ENCODE measurements at places on chromosomes 5 and 9.
A peak's percentile ranks its signal among the peaks of the same experiment; 100 is the strongest.

- DNase-seq: no peak
Measured at GRCh38 chr9:9054354-9054992, 1254.9 kb upstream of the DMAC1 start.

DNA sequence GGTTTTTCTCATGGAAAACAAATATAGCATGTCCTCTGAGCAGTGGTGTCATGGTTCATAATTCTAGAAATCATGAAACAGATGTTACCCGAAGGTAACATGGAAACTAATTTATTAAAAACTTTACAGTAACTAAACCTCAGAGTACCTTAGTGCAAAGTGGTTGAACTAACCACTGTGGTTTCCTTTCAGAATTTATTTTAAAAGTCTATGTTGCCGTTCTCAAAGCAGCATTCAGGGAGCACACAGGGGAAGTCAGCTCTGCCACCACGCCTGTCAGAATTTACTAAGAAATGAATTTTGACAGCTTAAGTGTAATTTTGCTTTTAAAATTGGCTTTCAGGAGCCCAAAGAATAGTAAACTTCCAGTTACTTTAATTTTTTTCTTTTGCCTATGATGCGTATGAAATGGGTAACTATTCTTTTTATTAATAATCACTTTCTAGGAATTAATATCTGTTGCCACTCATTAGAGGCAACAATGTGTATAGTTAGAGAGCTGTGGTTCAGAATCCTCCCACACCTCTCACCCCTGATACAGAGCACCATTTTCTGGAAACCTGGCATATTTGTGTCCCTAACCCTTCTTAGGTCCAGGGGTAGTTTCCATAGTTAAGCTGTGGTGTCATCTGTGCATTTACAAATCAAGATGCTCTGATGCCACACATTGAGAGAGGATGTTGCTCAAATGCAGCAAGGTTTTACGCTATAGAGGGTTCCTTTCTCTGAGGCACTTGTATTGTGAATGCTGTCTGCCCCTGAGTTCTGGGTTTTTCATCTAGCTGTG is 202.6 kb downstream of the ZSWIM6 start:
- DNase-seq: no peak

- peak; percentile 61 for DNase-seq
Measured at GRCh38 chr9:109640580-109641371, 139.2 kb upstream of the PALM2AKAP2 start.

DNA sequence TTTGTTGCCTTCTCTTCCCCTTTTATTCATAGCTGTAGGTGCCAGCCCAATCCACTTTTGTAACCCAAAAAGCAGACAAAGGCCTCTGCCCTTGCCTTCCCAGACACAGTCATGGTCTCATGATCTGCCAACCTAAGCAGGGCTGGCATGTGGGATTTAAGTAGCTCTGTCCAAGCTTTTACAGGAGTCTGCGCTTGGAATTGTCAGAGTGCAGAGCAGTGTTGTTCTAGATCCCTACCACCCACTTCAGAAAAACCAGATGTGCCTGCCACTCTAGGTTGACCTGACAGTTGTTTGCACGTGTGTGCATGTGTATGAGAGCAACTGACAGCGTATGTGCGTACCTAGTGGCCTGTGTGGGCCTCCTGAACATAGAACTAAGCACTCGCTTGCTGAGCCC is 87.8 kb upstream of the SPRY4 start:
- no peak for DNase-seq

- no peak for DNase-seq
Measured at GRCh38 chr9:98678244-98678842, 30.4 kb downstream of the GABBR2 start.

- DNase-seq: no peak
Measured at GRCh38 chr5:178576591-178577351, 13.4 kb downstream of the COL23A1 start.

DNA sequence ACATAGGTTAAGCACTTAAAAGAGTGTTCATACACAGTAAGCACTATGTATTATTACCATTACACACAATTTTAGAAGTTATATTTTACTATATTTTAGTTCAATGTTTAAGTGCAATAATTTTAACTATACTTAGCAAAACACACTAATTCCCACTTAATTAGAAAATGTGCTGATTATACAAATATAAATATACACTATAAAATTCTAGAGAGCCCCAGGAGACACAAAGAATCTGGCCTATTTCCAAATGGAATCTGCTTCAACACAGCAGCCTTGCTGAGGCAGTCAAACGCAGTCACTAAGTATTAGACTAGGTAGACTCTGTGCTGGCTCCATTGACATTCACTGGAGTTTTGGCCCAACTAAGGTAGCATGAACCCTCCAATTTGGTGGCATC is 160.9 kb downstream of the CETN3 start:
- DNase-seq: no peak

GRCh38 chr5:98656125-98656795 is 117.2 kb upstream of the RGMB start:
- DNase-seq: no peak

DNA sequence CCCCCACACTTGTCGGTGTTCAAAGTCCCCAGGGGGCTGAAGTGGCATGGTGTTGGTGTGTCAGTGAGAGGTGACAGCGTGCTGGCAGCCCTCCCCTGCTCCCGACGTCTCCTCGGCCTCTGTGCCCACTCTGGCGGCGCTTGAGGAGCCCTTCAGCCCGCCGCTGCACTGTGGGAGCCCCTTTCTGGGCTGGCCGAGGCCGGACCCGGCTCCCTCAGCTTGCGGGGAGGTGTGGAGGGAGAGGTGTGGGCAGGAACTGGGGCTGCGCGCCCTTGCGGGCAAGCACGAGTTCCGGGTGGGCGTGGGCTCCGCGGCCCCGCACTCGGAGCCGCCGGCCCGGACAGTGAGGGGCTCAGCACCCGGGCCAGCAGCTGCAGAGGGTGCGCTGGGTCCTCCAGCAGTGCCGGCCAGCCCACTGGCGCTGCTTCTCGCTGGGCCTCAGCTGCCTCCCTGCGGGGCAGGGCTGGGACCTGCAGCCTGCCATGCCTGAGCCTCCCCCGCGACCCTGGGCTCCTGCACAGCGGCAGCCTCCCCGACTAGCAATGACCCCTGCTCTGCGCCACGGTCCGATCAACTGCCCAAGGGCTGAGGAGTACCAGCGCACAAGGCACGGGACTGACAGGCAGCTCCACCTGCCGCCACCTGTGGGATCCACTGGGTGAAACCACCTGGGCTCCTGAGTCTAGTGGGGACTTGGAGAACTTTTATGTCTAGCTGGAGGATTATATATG is 224.1 kb upstream of the RIOK2 start:
- no peak for DNase-seq

DNA sequence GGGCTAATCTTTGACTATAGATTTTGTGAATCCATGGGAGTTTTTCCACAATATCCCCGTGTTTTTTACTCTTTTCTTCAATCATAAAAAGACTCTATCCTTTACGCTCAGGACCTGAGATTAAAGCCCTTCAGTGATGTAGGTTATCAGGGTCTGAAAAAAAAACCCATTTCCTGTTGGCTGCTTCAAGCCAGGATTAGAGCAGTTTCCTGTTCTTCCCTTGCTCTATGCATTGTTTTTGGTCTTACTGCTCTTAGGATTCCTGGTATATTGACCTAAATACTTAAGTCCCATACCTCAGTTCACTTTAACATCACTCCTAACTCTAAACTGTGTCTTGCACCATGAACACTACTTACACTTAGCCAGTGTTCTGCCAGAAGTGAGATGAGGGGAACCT is 319.3 kb upstream of the CHD1 start:
- no peak for DNase-seq

DNA sequence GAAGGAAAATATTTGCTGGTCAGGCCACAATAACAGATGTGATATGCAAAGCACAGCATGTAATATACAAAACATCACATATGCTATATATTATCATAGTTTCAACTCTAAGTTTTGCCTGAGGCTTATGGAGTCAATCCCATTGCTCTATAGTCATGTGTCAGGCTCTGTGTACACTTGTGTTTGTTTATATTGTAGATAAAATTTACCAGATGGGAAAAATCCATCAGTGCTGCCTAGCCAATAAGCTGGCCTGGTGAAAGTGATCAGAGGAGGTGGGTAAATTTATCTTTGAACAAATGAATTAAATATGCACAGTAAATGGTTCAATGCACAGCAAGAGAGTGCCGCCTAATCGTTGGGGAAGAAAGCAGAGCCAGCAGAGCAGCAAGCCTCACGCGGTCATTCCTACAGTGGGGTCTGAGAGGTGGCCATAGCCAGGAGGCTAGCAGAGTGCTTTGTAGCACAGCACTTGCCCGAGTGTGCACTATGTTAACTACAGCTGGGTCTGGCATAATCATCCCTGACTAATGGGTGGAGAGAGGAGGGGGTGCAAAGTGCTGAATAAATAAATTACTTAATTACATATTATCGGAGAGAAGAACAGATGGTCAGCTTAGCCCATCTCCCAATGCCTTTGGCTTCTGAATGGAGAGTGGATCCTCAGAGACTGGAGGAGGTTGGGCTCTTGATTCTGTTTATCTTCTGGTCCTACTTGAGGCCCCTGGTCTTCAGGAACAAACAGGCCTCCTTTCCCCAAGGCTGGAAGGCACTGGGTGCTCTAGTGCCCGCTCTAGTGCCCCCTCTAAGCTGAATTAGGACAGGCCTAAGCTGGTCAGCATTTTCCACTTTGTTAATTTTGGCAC is 153.5 kb downstream of the MAT2B start:
- no peak for DNase-seq

DNA sequence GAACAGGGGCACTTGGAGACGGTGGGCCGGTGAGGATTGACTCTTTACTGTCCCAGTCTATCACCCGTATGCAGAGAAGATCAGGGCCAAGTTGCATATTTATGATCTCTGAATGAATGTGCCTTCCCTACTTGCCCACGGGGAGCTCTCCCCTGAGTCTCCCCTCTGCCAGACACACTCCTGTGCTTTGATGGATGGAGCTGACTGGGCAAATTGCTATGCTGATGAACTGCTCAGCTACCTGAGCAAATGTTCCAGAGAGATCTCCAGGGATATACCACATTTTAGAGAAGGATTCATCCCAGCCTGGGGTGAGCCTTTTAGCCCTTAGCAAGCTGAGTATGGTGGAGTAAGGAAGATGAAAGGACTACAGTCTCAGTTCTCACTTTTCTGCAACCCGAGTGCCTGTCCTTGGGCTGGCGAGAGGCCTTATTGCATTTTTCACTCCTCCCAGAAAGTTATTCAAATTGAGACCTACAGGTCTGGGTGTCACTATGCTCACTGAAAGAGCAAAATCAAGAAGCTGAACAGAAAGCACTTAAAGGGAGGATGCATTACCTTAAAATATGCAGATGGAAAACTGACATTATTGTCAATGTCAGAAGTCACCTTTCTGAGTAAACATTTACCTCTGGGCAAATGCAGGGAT is 526.7 kb upstream of the WWC1 start:
- DNase-seq: no peak

GRCh38 chr5:1885404-1885755 is 2.7 kb upstream of the IRX4 start:
- DNase-seq: no peak

GRCh38 chr5:92887254-92887653 is 693.8 kb downstream of the NR2F1-AS1 start:
- DNase-seq: no peak

DNA sequence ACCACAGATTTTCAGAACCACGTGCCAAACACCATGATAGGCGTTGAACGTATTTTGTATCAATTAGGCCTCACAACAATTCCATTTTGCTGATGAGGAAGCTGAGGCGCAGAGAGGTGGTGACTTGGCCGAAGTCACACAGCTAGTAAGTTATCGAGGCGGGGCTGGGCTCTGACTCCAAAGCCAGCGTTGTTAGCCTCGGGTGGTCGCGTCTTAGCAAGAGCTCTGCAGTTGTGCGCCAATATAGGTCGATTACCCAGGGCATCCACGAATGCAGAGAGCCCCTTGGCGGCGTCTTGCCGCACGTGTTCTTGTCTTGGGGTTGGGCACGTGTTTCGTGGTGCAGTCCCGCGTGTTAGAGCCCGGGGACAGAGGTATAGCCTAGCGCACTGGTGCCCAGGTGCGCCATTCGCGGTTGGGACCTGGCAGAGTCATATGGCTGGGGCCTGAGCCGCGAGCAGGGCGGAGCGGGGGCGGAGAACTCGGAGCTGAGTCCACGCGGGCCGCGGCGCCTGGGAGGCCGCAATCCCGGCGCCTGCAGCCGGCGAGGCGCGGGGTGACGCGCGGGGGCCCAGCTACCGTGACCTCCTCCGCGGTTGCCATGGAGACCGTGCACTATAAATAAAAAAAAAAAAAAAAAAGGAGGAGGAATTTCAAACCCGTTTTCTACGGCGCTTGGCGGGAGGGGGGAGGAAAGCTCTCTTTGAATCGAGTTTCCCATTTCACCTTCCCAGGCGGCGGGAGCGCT is 62.3 kb downstream of the CXXC5 start:
- DNase-seq: peak; percentile 37

DNA sequence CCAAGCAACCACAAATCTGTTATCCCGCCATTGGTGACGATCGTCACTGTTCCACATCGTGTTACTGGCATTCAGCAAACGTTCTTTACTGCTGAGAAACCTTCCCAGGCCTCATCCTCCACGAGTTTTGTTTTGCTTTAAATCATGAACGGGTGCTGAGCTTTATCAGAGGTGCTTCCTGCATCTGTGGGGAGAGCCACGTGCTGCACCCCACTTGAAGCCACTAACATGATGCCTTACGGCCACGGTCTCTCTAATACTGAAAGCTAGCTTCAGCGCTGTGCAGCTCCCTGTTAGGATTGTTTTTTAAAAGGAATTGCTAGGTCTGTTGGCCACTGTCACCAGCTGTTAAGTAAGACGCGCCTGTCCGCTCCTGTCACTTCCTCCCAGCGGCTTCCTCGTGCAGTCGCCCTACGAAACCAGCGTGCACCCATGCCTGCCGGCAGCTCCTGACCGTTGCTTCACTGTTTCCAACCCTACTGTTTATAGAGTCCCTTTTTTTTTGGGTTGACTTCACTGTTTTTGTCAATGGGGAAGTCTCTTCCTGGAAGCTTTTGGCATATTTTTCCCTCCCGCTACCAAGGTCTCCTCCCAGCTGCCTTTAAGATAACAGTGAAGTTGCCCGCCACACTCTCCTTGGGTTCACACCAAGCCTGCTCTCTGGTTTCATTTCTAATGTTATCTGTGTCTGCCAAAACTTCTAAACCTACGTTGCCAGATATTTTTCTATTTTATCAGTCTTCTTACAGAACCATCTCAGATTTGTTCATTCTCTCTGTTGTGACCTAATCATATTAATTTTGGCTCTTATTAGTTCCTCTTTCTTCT is 20.3 kb downstream of the LPCAT1 start:
- DNase-seq: no peak

- no peak for DNase-seq
Measured at GRCh38 chr9:19480345-19480744, 71.5 kb downstream of the ACER2 start.

GRCh38 chr5:62011089-62011664 is 294.8 kb upstream of the KIF2A start:
- DNase-seq: no peak

Measured in amygdala (tissue), 56 donors.